ENCODE measurements at places on chromosomes 11 and 22.

- DNase-seq, result no peak
Measured at GRCh38 chr22:30882974-30883533, 85.5 kb downstream of the MORC2 start.

GRCh38 chr22:37313376-37314314 lies 31.3 kb downstream of the CYTH4 start:
- DNase-seq, result no peak

DNA sequence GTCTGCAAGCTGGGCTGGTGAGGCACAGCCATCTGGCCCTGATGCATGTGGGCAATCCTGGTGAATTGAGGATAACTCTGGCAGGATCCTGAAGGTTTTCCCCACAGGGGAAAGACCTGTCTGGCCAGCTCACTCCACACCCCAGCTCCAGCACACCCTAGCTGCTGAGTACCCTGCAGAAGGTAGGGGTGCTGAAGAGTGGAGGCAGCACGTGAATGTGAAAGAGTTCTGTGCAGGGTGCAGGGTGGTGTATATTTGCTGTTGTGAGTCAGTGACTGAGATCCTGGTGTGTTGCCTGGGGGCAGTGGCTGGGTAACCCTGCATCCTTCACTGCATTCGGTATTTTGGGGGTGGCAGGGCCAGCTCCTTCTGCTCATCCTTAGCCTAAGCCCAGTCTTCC lies 22.4 kb downstream of the DGAT2 start:
- no peak for DNase-seq

- no peak for DNase-seq
Measured at GRCh38 chr11:19187833-19188258, 13.9 kb downstream of the CSRP3 start.

GRCh38 chr11:83241291-83241946 lies 44.7 kb downstream of the CCDC90B start:
- DNase-seq, result peak; percentile 17

DNA sequence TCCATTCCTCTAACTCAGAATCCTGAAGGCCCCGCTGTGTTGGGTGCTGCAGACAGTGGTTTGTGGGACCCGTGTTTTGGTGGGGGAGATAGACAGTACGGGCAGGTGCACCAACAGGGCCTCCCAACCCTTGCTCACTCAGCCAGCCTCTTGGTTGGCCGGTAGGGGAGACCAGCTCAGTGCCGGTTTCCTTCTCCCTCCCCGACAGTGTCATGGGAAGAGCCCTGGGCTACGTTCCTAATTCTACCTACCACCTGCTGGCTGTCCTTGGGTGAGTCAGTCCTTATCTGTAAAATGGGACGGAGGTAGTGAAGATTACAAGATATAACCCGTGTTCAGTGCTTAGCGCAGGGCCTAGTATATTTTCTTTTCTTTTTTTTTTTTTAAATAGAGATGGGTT lies 5.9 kb downstream of the TMEM134 start:
- no peak for DNase-seq

GRCh38 chr22:46070215-46070802 lies 80.0 kb upstream of the PPARA start:
- peak; percentile 51 for DNase-seq

DNA sequence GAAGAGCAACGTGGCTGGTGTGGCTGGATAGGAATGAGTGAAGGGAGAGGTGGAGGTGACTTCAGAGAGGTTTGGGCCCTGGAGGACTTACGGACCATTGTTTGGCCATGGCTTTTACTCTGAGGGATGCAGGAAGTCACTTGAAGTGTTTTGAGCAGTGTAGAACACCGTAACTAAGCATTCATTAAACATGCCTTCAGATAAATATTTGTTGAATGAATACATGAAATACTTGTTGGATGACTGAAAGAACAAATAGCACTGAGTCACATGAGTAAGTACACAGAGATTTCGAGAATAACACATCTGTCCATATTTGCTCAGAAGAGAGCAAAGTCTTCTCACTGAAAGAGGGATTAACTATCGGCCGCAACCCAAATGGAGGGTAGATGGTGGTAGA lies 182.7 kb upstream of the SNX19 start:
- DNase-seq, result no peak

DNA sequence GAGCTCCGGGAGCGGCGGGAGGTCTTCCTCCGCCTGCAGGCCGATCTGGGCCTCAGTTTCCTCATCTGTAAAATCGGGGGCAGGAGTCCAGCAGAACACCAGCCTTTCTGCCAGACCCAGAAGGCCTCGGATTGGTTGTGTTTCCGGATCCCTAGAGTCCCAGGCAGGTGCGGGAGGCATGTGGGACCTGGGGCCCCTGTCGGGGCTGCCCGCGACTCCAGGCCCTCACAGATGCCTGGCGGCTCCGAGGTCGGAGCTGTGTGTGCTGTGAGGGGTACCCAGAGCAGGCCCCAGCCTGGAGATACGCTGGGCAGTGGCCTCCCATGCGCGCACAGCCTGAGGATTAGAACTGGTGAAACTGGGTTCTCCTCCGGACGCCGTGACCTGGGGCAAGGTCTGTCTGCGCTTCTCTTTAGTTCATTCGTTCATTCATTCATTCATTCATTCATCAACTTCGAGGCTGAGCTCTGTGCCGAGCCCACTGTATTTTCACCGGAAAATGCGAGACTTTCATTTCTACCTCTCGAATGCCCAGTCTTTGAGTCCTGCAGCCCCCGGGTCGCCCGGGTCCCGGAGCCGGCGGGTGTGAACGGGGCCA lies 24.6 kb downstream of the FLRT1 start:
- no peak for DNase-seq

GRCh38 chr22:29060931-29061330 lies 700 bp downstream of the C22orf31 start:
- DNase-seq, result no peak

DNA sequence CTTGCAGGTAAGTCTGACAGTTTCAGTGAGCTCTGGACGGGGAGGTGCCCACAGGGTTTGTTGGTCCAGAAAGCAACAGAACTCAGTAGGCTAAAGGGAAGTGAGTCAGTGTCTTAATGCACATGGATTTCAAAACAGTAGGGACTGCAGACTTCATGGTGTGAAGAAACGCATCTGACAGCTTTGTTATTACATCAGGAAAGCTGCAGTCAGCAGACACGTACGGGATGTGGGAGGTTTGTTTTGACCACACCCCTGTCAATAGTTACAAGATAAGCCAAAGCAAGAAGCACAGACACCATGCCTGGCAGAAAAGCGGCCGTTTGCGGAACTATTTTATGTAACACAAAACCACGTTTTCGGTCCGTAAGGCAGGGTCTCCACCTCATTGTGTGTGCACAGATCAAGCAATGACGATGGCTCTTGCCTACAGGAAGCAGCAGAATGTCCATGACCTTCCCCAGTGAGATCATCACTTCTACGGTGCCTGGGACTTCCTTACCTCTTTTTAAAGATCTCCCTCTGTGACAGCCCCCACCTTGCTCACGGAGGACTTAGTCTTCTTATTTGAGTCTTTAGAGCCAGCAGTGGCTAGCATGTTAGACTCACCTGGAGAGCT lies 58.2 kb upstream of the FTH1 start:
- peak; percentile 65 for DNase-seq

GRCh38 chr11:14327116-14327515 lies 31.9 kb downstream of the RRAS2 start:
- DNase-seq, result no peak

DNA sequence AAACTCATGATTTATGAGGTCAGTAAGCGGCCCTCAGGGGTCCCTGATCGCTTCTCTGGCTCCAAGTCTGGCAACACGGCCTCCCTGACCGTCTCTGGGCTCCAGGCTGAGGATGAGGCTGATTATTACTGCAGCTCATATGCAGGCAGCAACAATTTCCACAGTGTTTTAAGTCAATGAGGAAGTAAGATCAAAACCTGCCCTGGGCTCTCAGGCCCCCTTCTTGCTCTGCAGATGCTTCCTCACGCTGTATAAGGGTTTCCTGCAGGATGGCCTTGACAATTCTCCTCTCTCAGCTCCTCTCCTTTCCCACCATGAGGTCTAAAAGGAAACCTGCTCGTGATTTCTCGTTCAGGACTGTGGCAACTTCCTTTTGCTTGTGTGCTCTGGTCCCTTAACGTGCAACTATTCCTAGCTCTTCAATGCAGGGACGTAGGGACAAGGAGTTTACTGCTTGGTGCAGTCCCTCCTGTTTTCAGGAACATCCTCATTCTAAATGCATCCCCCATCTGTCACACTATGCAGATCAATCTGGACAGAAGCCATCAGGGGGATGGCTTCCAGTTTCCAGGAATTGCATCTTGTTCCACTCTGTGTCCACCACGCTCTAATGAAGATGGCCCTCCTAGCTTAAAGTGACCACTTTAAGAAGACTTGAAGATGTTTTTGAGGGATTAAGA lies 64.3 kb upstream of the IGLL5 start:
- no peak for DNase-seq

- DNase-seq, result no peak
Measured at GRCh38 chr11:46588915-46589314, 4.9 kb downstream of the AMBRA1 start.

GRCh38 chr11:398826-399225 lies 4.8 kb downstream of the PKP3 start:
- peak; percentile 34 for DNase-seq

DNA sequence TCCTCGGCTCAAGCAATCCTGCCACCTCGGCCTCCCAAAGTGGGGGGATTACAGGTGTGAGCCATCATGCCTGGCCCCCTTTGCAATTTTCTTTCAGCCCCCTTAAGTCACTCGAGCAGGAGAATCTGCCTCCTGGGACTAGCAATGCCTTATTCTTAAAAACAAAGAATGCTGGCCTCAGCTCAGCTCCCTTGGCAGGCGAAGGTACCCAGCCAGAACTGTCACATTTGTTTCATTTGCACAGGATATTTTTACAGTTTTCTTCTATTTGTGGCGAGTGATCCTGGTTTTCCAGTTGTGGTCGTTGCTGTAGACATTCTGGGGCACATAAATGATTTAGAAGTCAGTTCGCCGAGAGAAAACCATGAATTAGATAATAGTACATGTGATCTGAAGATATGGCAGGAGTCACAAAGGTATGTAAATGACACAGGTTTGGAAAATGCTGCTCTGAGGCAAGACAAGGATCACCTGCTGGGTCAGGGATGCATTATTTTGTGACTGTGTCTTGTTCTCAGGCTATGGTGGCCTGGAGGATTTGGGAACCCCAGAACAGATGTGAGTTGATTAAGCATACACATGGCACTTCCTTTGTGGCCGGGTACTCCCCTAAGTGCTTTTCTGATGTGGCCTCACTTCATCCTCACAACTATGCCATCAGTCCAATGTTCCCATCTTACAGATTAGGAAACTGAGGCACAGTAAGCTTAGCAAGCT lies 51.2 kb upstream of the SLC22A12 start:
- no peak for DNase-seq

DNA sequence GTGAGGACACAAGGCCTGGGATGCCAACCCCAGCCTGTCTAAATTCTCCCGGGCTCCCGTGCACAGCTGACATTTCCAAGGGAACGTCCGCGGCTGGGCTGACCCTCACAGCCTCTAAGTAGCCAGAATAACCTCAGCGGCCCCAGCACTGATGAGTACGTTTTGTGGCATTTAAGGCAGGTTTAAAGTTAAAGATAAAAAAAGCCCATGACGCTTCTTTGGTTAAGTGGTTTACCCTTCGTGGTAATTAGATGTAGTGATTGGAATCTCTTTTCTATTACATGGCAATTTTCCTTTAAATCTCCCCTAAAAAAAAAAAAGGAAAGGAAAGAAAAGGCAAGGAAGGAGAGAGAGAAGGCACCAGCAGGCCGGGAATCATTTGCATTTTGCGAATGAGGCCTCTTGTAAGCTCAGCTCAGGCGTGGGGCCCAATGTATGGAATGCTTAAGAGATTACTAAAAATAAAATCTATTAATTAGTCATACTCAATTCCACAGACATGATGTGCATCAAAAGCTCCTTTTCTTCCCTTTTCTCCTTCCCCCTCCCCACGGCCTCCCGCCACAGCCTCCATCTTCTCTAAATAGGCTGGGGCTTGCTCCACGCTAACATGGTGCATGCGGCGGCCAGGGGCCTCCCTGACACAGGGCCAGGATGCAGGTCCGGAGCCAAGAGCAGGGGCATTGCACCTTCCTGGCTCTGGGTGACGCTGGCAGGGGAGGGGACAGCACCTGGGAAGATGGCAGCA lies 44.1 kb downstream of the MACROD1 start:
- DNase-seq, result no peak

DNA sequence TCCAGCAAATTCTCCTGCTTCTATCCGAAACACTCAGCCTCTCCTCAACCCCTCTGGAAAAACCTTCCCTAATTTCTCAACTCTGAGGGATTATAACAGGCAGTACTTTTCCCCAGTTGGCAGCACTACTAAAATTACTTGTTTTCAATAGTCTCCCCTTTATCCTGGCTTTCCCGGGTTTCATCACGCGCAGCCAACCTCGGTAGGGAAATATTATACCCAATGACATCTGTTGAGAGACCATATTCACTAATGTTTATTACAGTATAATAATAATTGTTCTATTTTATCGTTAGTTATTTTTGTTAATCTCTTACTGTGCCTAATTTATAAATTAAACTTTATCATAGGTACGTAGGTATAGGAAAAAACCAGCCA lies 330 bp upstream of the POLD3 start:
- DNase-seq, result no peak

GRCh38 chr11:91859666-91860065 lies 365.0 kb upstream of the FAT3 start:
- no peak for DNase-seq

DNA sequence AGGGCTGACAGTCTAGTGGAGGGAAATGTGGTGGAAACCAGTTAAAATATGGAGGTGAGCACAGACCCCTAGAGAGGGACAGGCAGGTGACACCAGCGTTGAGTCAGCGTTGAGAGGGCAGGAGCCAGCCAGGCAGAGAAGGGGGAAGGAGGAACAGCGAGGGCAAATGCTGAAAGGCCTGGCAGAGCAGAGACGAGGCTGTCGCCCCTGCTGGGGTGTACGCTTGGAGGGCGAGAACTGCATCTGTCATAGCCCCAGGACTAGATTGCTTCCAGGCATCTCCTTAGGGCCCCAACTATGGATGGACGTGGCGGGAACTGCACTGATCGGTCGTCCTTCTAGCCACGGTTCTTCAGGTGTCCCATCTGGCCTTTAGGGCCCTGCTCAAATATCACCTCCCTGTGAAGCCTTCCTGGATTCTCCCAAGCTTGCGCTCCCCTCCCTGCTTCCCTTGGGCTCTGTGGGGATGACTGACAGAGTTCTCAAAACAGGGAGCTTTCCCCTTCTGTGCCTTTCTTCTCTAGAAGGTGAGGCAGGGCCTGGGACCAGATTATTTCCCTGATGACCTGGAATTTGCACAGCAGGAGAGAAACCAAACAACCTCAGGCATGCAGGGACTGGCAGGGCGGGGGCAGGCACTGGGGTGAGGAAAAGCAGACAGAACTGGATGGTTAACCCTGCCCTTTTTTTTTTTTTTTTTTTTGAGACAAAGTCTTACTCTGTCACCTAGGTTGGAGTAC lies 11.1 kb downstream of the SYNGR1 start:
- DNase-seq, result no peak

GRCh38 chr11:77959434-77959833 lies 35.0 kb downstream of the INTS4 start:
- DNase-seq, result no peak

DNA sequence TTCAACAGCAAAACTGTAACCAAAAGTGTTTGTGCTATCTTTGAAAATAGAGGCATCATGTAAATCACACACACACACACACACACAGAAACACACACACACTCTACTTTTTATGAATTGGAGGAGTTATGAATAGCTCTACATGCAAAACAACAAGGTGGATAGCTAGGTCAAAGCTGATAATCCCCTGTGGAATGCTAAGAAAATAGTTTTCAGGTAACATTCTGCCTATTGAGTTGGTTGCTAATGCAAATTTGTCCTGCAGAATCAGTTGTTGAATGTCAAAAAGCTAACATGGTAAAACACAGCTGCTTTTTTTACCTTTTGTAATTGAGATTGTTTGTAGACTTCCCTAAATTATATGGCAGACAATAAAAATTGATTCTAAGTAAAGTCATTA lies 1658.4 kb upstream of the RAG2 start:
- DNase-seq, result no peak

- DNase-seq, result no peak
Measured at GRCh38 chr11:2621894-2622293, 77.9 kb downstream of the KCNQ1OT1 start.

Measured in activated CD4-positive, alpha-beta T cell treated with anti-CD3 and anti-CD28 coated beads for 48 hours (primary cell).